Endothelial cell of coronary artery (primary cell): ENCODE measurements at places on chromosomes 12 and 14. TPM values are rescaled to one million over a fixed set of nuclear protein-coding genes. Genes with fewer than 3 reads are reported as not detected.

The COX8C gene
- total RNA-seq = not detected in 2 replicates

The PSMB11 gene
- total RNA-seq = not detected in 2 replicates

The MLF2 gene
- 78.1 and 83.2 TPM in 2 replicates for total RNA-seq

The ANO4 gene
- total RNA-seq = under 0.01 and 0.94 TPM in 2 replicates

The MYBPC1 gene
- total RNA-seq = not detected in 2 replicates

The BHLHE41 gene
- total RNA-seq = 0.09 and 0.19 TPM in 2 replicates

The IFNG gene
- not detected in 2 replicates for total RNA-seq

The SLC25A21 gene
- 0.09 and 1.5 TPM in 2 replicates for total RNA-seq

The NRIP2 gene
- not detected in 2 replicates for total RNA-seq

The C1QL4 gene
- not detected in 2 replicates for total RNA-seq

The TMEM233 gene
- total RNA-seq = 1.6 and 2.5 TPM in 2 replicates

The RNASE3 gene
- total RNA-seq = not detected in 2 replicates

The KSR2 gene
- total RNA-seq = 0.28 and 0.90 TPM in 2 replicates

The OTOGL gene
- 1.4 and 1.9 TPM in 2 replicates for total RNA-seq

The LRRC9 gene
- not detected in 2 replicates for total RNA-seq

The RFLNA gene
- total RNA-seq = 32.5 and 40.4 TPM in 2 replicates

The SLC24A4 gene
- total RNA-seq = under 0.01 TPM in 1 of 2 replicates, not detected in the other

The ARF3 gene
- 37.4 and 38.4 TPM in 2 replicates for total RNA-seq

The BEGAIN gene
- total RNA-seq = under 0.01 TPM in 1 of 2 replicates, not detected in the other
